ENCODE measurements at places on chromosomes 2 and 18.

DNA sequence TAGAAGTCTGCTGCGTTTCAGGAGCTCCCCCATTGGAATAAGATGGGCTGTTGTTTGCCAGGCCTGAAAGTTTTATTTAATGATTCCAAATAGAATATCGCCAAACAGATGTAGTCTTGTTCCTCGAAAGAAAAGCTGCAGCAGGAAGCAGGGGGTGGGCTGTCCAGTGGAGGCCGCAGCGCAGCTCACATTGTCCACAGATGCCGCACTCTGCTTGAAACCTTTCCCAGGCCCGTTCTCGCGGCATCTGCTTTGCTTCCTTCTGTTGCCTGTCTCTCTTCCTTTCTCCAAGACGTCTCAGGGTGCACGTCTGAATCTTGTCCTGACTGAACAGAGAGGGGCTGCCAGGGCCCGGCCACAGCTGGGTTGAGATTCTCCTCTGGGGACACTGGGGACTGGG, 12.4 kb upstream of the IGFBP2 start:
- DNase-seq = no peak

DNA sequence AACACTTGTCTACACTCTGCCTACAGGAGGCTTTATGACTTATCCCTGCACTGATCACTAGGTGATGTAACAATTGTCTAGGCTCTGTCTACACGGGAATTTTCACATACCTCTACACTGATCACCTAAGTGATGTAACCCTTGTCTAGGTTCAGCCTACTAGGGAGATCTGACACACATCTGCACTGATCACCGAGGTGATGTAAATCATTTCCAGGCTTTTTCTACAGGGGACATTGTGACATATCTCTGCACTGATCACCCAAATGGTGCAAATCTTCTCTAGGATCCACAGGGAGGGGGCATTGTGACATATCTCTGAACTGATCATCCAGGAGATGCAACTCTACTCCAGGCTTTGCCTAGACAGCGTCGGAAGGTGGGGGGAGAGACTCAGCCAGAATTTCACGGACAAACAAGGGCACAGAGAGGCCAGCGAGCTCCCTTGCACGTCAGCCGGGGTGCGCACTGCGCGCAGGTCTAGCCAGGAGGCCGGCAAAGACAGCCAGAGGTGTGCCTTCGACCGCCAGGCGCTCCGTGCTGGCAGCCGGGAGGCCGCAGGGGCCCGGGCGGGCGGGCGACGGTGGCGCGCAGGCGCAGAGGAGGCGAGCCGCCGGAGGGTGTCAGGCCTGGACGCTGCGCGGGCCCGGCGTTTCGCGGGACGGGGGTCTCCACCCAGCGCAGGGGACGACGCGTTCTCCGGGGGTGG, 46.9 kb upstream of the USP14 start:
- no peak for DNase-seq

- no peak for DNase-seq
Observed at GRCh38 chr2:8320311-8321066, 361.4 kb upstream of the ID2 start.

GRCh38 chr2:88692187-88692586, 714 bp downstream of the RPIA start:
- no peak for DNase-seq

DNA sequence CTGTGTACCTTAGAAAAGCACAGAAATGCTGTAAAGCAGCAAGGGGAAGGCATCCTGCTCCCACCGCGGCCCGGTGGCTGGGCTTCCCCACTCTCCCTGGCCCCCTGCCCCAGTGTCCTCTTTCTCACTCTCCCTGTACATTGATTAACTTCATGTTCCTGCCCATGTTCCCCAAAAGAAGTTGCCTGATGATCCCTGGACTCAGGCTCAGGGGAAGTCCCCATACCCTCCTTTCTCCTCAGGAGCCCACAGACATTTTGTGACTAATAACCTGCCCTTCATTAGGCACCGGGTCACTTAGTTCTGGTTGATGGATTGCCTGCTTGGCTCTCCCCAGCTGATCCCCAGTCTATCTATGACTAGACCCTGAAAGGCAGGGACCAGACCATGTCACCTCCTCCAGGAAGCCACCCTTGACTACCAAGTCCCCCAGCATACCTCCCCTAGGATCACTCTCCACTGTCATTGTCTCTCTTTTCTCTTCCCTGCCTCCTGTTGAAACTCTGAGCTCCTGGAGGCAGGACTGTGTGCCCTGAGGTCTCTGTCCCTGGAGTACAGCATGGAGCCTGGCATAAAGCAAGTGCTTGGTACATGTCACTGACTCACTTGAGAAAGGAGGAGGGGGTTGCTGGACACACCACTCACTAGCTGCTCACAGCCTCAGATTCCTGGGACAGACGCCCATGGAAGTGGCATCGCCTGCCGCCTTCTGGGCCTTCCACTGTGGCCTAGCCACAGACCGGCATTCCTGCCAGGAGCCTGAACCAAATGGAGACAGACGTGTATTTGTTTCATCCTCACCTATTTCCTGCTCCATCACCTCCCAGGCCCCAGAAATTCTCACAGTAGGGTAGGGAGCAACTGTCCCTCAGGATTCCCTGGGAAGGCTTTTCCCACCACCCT, 13.5 kb downstream of the MALL start:
- DNase-seq = no peak

GRCh38 chr2:237283131-237283928, 130.6 kb downstream of the COL6A3 start:
- no peak for DNase-seq

DNA sequence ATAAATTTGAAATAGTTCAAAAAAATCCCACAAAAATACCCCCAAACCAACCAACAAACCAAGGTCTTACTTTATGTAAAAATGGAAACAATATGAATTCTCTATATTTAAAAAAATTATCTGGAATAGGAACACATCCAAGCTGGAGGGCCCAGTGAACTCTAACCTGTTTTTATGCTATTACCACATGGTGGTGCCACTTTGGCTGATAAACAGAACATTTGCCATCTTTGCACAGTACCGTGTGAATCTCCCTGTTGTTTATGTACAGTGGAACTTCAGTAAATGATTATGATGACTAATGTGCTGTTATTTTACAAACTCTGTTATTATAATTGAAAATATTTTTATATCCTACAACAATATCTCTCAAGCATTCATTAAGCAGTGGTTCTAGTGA, 145.3 kb upstream of the SMAD7 start:
- DNase-seq = no peak

All from DMS153 (cell line).